ENCODE measurements at places on chromosomes 11 and 22. TPM values are rescaled to one million over a fixed set of nuclear protein-coding genes. Genes with fewer than 3 reads are reported as not detected.

- DNase-seq: no peak
Observed at GRCh38 chr11:1033016-1033798, 3.3 kb downstream of the MUC6 start.

DNA sequence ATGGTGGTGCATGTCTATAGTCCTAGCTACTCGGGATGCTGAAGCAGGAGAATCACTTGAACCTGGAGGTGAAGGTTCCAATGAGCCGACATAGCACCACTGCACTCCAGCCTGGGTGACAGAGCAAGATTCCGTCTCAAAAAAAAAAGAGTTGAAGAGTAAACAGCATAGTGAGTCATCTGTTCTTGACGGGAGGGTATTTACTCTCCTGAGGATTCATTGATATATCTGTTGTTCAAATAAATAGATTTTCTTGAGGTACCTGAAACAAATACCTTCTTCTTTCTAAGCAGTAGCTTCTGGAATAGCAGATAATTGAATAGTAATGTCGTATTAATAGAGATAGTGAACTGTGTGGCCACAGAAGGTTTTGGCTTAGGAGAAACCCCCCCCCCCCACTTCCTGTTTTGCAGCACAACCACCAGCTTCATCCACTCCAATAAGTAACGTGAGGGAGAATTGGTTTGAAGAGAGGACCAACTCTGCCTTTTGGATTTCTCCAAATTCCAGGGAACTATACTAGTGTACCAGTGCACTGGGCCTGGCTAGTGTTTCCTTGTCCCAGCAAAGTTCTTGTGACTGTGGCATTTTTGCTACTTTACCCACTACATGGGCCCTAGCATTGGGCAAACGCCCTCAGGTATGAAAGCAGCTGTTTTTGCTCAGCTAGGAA lies 90.0 kb downstream of the PRMT3 start:
- DNase-seq: no peak

DNA sequence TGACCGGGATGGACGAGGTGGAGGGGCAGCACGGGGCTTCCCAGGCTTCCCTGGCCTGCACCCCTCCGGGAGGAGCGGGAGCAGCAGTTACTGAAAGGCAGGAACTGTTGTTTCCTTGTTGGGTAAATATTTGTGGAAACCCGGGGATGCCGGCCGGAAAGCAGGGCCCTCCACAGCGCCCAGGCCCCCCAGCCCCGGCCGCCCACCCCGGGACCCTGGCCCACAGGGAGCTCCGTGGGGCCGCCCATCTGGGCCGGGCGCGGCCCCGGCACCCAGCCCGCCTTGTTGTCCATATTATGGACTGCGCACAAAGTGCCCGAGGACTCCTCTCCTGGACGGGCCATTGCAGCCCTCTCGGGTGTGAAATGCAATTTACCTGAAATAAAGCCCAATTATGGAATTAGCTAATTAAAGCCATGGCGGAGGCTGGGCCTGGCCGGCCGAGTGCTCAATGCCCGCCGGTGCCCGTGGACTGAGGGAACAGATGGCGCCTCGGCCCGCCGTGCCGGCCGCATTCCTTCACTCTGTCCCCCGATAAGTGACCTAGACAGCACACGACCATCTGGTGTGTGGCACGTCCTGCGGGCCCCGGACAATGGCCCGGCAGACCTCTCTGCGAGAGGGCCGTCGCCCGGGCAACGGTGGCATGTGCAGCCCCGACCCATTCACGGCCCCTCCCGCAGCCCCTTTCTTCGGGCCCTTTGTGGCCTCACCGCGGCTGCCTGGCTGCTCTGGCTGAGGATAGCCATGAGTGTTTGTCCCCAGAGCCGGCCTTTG lies 35.4 kb downstream of the CDKN1C start:
- DNase-seq: no peak

Gene OR2D2
- total RNA-seq: not detected

DNA sequence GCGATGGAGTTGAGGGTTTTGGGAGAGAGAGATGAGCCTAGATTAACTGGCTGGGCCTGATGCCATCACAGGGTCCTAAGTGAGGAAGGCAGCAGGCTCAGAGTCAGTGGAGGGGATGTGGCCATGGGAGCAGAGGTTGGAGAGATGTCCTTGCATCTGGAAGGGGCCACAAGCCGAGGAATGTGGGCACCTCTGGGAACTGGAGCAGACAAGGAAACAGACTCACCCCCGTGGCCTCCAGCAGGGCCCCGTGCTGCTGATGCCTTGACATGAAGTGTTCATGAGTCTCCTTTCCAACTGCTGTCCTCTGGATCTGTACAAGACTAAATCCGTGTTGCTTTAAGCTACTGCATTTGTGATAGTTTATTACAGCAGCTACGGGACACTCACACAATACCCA lies 49.2 kb downstream of the SHISAL1 start:
- no peak for DNase-seq

DNA sequence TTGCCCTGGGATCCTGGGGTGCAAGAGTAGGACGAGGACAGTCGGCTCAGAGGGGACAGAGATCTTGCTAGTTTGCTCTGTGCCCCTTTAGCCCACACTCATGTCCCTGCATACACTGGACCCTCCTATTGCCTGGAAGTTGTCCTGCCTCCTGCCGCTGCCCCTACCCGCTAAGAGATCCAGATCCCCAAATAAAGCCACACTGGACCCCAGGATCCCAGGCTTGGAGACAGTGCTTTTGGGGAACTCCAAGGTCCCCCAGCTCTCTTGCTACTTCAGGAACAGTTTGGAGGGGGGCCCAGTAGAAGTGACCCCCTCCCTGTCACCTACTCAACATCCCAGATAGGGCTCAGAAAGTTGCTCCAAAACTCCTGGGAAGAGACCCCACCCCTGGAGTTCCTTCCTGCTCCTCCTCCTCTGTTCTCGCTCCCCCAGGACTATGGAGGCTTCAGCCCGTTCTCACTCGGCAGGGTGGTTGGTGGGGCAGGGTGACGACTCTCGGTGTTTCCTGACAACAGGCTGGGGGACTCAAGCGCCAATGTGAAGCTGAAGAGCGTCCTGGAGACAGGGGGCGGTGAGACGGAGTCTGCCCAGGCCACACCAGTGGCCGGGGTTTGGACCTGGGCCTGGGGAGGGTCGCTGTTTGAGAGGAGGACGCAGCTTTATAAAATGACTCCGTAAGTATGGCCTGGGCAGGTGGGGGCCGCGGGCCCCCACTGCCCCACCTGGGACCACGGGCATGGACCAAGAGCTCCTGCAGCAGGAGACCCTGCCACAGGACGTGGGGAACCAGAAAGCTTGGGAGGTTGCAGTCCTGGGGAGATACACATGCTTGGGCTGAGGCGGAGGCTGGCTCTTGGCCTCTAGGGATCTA lies 19.2 kb upstream of the TUB start:
- DNase-seq: no peak

- no peak for DNase-seq
Observed at GRCh38 chr11:17764446-17765218, 30.1 kb downstream of the KCNC1 start.

- peak; percentile 49 for DNase-seq
Observed at GRCh38 chr11:95991101-95991500, 67.2 kb upstream of the MTMR2 start.

Gene TRIM29
- total RNA-seq: 0.41 TPM

Gene MEI1
- total RNA-seq: 2.6 TPM
